Activated CD4-positive, alpha-beta memory T cell treated with anti-CD3 and anti-CD28 coated beads for 36 hours (primary cell): ENCODE measurements at places on chromosomes 7 and 10. TPM values are rescaled to one million over a fixed set of nuclear protein-coding genes. Genes with fewer than 3 reads are reported as not detected.

The TBATA gene
- total RNA-seq = not detected

The HMX2 gene
- total RNA-seq = 0.43 TPM

The CCDC3 gene
- 0.34 TPM for total RNA-seq

The TMEM196 gene
- total RNA-seq = not detected

The FZD8 gene
- total RNA-seq = 0.31 TPM

The ZNF138 gene
- total RNA-seq = 10.3 TPM

The FZD1 gene
- total RNA-seq = 0.05 TPM

The ZNF488 gene
- total RNA-seq = 0.27 TPM

The MBL2 gene
- total RNA-seq = not detected

The GNAT3 gene
- not detected for total RNA-seq

The RSPH10B2 gene
- 0.43 TPM for total RNA-seq

The HOXA6 gene
- not detected for total RNA-seq

The PPP1R3C gene
- not detected for total RNA-seq

The MINDY4 gene
- 1.6 TPM for total RNA-seq

The SHTN1 gene
- total RNA-seq = 0.53 TPM

The CPA2 gene
- total RNA-seq = 0.14 TPM
